ENCODE measurements at places on chromosomes 5 and 9. TPM values are rescaled to one million over a fixed set of nuclear protein-coding genes. Genes with fewer than 3 reads are reported as not detected.

- no peak for DNase-seq
- no peaks in the 10 kb centered on the region for H3K27me3 ChIP-seq
- H3K36me3 ChIP-seq = no peaks in the 10 kb centered on the region
- H3K4me1 ChIP-seq = no peaks in the 10 kb centered on the region
- H3K4me3 ChIP-seq = no peak overlapping the region
Measured at GRCh38 chr9:102855641-102856040, 139.5 kb upstream of the CYLC2 start.

GRCh38 chr5:14851999-14852526 is 19.5 kb downstream of the ANKH start:
- no peak overlapping the region for H3K27ac ChIP-seq
- no peak for DNase-seq
- no peak overlapping the region for H3K4me3 ChIP-seq

- H3K27me3 ChIP-seq = no peaks in the 10 kb centered on the region
- no peak overlapping the region for H3K27ac ChIP-seq
- no peaks in the 10 kb centered on the region for H3K4me1 ChIP-seq
- no peaks in the 10 kb centered on the region for H3K36me3 ChIP-seq
- H3K4me3 ChIP-seq = no peak overlapping the region
- no peak for DNase-seq
Measured at GRCh38 chr9:114761523-114761922, 44.3 kb downstream of the TNFSF15 start.

The FCHO2 gene
- 32.9 TPM for total RNA-seq

The OGN gene
- total RNA-seq = 11.5 TPM

DNA sequence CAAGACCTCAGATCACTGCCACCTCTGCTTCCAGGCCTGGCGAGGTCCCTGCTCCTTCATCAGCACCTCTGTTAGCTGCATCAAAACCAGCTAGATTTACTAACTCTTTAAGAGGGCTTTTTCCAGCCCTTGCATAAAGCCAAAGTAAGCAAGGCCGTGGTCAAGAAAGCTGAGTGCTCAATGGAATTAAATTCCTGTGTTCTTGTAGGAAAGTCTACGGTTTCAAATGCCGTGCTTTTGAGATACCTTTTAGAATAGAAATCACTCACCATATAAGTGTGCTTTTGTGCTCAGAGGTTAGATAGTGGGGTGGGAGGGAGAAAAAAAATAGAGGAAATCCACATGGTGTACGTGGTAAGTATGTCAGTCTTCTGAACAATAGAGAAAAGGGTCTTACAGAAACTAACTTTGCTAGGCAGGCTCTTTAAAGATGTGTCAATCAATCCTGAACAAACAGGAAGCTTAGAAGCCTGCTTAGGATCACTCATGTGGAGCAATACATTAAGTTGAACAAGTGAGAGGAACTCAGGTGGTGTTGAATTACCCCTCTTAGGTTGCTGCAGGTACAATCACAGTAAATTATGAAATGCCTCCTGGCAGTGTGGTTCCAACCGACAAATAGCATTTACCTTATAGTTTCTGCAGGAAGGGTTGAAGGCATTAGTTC is 79.7 kb downstream of the SEMA6A start:
- no peak overlapping the region for H3K27ac ChIP-seq
- no peak overlapping the region for H3K4me3 ChIP-seq
- peaks cover 32% of the 10 kb centered on the region for H3K36me3 ChIP-seq
- DNase-seq = no peak
- H3K27me3 ChIP-seq = no peaks in the 10 kb centered on the region
- no peaks in the 10 kb centered on the region for H3K4me1 ChIP-seq
